Naive B cell (primary cell): ENCODE measurements at places on chromosomes 1 and 21.

- DNase-seq = no peak
Measured at GRCh38 chr1:114082867-114083585, 70.6 kb downstream of the SYT6 start.

DNA sequence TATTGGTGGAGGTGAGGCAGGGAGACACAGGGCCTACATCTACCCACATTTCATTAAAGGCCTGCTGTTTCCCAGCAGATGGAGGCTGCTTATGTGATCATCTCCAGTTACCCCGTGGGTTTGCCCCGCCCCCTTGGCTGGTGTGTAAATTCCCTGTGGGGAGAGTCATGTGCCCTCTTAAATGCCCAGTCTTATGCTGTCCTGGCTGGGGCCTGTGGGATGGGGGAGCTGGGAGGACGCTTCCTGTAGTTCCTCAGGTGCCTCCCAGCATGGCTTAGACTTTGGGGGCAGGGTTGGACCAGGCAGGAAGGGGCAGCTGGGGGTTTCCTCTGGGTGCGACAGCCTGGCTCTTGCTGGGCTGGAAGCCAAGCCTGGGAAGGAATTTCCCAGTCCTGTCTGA lies 15.5 kb upstream of the CITED4 start:
- no peak for DNase-seq

DNA sequence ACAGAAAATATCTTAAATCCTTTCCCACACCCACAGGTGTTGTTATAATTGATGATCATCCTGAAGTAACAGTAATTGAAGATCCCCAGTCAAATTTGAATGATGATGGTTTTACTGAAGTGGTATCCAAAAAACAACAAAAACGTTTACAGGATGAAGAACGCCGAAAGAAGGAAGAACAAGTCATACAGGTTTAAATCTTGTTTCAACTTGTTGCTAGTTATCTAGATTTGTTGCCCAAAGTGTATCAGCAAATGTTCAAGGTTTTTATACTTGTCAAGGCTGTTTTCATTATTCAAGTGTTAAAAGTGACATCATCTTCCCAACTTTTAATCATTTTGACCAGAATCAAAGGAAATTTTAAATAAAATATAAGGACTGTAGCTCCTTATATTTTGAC lies 64.7 kb downstream of the PRRC2C start:
- no peak for DNase-seq

DNA sequence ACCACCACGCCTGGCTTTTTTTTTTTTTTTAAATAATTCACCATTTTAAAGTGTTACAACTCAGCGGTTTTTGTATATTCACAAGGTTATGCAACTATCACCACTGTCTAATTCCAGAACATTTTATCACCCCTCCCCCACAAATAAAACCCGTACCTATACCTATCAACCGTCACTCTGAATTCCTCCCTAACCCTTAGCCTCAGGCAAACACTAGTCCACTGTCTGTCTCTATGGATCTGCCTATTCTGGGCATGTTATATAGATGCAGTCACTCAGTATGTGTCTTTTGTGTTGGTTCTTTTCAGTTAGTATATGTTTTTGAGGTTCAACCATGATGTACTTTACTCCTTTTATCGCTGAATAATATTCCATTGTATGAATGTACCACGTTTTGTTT lies 19.3 kb upstream of the GRHL3 start:
- no peak for DNase-seq

DNA sequence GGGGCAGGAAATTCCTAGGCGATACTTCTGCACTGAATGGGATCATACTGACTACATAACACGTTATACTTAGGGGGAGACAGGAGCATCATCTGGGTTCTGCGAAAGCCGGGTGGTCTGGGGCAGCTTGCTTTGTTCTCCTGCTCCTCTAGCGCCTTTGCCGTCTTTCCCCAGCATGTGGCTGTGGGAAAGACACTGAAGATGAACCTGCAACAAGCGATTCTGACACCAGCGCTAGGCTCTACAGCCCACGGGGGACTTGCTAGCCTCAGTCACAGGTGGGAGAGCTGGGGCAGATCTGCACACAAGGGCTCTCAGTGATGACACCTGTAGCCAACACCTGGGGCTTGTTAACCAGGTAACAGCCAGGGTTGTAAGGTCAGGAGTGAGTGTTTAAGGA lies 51.8 kb downstream of the CD46 start:
- no peak for DNase-seq

DNA sequence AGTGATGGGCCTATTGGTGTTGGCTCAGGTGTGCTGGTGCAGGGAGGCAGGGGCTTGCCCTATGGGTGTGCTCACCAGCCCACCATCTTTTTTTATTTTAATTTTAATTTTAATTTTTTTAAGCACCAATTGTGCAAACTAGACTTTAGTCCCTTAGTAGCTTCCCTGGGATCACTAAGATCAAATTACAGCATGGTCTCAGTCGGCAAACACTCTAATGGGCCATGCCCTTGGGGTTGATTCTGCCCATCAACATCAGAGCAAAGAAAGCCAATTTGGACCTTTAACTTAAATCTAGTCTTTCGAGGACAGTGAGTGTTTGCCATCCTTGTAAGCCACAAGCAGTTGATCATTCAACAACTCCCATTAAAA lies 64.7 kb upstream of the KCNE2 start:
- DNase-seq = no peak

- no peak for DNase-seq
Measured at GRCh38 chr1:244409701-244410100, 42.0 kb downstream of the ADSS2 start.

DNA sequence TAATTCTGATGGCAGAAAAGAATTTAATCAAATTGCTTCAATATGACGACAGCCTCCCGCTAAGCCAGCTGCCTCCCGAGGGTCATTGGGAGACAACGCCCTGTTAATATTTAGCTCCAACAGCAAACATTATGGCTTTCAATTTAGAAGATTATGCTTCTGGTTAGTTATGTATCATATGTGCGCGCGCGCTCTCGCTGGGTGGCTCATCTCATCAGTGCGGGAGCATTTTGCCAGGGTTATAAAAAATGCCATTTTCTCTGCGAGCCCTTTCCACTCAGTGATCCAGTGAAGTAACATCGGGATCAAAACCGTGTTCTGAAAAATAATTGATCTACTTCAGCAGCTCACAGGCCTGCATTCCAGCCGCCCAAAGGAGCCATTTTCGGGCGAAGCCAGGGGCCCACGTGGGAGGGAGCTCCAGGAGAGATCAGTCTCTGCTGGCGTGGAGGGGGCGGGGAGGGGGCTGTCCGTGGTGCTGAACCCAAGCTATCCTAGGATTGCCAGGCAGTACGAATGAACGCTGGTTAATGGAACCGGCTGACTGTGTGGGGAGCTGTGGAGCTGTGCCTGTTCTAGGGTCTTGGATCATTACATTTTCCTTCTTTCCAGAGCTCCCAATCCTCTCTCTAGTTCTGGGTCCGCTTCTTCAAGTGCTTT lies 219.1 kb upstream of the ZC3H12A start:
- DNase-seq = no peak

DNA sequence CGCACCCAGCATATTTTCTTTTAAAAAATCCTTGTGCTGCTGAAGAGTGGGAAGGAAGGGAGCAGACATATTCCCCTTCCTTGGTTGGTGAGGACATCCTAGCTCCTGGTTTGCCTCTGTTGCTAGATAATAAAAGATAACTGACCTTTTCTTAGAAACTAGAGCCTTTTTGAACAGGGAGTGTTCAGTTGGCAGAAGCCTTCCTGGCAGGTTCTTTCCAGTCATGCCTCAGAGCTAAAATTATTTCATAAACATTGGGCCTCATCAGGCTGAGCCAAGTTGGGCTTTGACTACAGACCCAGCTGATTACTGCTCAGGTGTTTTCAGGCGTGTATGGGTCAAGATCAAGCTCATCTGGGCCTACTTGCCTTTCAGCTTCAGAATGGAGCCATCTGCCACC lies 22.7 kb upstream of the SH3BGRL3 start:
- DNase-seq = no peak
